Activated T-helper 2 cell treated with anti-CD3 and anti-CD28 coated beads, Interferon-gamma antibody, Interleukin-2, Interleukin-4, amounts not matched to agents 10 μg/mL and 5 μg/mL and 100 μg/mL, durations not matched to agents 14 hours and 24 hours and 36 hours (primary cell): ENCODE measurements at places on chromosomes 6 and 20. TPM values are rescaled to one million over a fixed set of nuclear protein-coding genes. Genes with fewer than 3 reads are reported as not detected.

The PDCD2 gene
- 117 and 124 TPM in 2 replicates for total RNA-seq

The PSMB9 gene
- 262 and 265 TPM in 2 replicates for total RNA-seq

The WFDC6 gene
- total RNA-seq, result not detected in 2 replicates

The COL12A1 gene
- total RNA-seq, result 0.07 TPM in 1 of 2 replicates, not detected in the other

The MAP7 gene
- total RNA-seq, result 0.94 and 1.2 TPM in 2 replicates

The PSORS1C2 gene
- total RNA-seq, result not detected in 2 replicates

The NOX3 gene
- not detected in 2 replicates for total RNA-seq

GRCh38 chr6:72418495-72418894, 203.4 kb upstream of the KCNQ5 start:
- no peaks in the 10 kb centered on the region for H3K4me1 ChIP-seq
- H3K36me3 ChIP-seq, result no peaks in the 10 kb centered on the region
- H3K27me3 ChIP-seq, result peaks cover 17% of the 10 kb centered on the region

- no peak overlapping the region for H3K27ac ChIP-seq
- H3K36me3 ChIP-seq, result no peaks in the 10 kb centered on the region
- no peak overlapping the region for H3K4me3 ChIP-seq
- DNase-seq, result no peak
Measured at GRCh38 chr20:59382157-59382725, 81.8 kb downstream of the EDN3 start.

GRCh38 chr6:78746457-78746856, 120.9 kb upstream of the IRAK1BP1 start:
- no peaks in the 10 kb centered on the region for H3K36me3 ChIP-seq
- no peaks in the 10 kb centered on the region for H3K27me3 ChIP-seq
- H3K27ac ChIP-seq, result no peak overlapping the region
- H3K4me1 ChIP-seq, result no peaks in the 10 kb centered on the region
